ENCODE measurements at places on chromosomes 3 and 15.
A peak's percentile ranks its signal among the peaks of the same experiment; 100 is the strongest.

DNA sequence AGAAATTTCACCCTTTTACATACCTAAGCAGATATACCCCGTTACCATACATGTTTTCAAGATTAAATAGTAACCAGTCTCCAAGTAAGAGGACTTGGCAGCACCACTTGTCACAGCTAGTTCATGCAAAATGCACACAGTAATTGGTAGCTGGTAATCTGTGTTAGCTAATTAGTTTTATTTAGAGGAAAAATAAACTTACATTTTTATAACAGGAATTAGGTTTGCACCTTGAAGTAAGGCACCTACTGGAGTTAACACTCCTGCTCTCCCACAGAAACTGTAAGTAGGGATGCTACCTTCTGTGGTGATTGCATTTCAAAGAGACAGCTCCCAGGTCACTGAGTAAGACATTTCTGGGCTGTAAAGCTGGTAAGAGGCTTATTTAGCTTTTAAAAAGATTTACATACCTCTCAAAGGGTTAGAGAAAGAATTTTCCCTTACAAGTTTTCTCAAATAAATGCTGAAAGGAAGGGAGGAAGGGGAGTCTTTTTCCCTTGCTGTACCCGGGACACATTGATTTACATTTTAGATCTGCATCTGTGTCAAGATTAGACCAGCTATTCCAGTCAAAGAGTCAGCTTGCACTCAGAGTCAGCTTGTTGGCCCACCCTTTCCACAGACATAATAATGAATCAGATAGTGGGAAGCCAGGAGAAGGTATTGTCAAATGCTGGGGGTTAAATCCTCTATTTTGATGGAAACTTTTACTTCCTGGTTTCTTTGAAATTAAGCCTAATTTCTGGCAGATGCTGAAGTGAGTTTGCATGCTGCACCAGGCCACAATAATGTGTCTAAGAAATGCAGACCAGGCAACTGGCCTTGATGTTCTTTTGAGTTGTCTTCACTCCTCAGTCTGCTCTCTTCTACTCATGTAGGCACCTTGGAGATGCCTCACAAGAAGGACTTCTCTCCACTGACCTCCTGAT lies 77.6 kb upstream of the CHD2 start:
- no peak for DNase-seq

DNA sequence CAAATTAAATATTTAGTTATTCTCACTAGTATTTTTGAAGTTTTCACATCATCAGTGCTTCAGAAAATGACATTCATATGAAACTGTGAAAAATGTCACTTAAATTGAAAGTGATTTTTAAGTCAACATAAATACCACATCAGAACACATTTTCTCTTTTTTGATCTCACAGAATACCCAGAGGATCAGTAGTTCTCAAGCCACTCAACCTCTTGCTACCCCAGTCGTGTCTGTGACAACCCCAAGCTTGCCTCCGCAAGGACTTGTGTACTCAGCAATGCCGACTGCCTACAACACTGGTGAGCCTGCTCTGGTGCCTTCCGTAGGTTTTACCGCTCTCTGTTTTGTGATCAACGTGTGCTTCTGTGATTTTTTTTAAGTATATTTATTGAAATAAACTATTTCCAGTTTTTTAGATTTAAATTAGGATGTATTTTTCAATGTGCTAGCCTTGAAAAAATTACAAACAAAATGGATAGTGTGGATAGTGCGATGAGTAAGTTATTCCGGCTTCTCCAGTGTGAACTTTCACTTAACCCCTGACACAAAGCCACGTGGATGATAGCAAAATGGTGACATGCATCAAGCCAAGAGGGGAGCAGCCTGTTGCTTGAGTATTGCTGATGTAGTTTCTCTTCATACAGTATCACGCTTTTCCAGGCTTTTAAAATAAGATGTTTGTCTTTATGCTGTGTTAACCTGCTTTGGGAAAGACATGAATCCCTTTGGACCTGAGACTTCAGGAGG lies 26.5 kb downstream of the LYSMD4 start:
- no peak for DNase-seq

- no peak for DNase-seq
These were observed 59.7 kb upstream of the MBNL1 start for GRCh38 chr3:152209060-152209459.

DNA sequence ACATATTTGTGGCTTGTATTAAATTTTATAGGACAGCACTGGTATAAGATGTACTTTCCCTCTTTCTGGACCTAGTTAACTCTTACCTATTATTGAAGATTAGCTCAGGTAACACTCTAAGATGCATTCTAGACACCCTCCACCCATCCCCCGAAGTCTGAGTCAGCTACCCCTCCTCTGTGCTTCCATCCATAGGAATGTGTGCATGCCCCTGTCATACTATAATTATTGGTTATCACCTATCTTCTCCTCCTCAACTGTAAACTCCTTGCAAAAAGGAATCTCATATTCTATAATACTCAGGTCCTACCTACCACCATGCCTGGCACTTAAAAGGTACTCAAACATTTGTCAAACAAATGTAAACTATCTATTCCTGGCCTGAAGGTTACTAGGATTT lies 3.0 kb downstream of the PEAK1 start:
- DNase-seq, result no peak

DNA sequence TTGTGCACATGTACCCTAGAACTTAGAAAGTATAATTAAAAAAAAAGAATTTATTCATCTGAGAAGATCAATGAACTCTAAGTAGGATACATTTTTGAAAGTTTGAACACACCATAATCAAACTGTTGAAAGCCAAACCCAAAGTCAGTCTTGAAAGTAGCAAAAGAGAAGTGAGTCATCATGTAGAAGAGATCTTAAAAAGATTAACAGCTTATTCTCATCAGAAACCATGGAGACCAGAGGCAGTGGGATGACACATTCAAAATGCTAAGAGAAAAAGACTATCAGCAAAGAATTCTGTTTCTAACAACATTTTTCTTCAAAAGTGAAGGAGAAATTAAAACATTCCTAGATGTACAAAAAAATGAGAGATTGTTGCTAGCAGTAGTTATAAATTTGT lies 60.7 kb downstream of the TIMP4 start:
- DNase-seq, result no peak

- DNase-seq, result no peak
These were observed 7.0 kb downstream of the CRYGS start for GRCh38 chr3:186536883-186537844.

DNA sequence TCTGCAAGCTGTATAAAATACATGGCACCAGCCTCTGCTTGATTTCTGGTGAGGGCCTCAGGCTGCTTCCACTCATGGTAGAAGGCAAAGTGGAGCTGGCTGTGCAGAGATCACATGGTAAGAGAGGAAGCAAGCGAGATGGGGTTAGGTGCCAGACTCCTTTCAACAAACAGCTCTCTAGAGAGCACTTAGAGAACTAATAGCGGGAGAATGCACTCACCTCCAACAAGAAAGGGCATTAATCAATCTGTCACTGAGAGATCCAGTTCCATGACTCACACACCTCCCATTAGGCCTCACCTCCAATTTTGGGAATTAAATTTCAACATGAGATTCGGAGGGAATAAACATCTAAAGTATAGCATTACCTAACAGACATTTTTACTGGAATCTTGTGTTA lies 644.1 kb upstream of the ARRDC4 start:
- no peak for DNase-seq

DNA sequence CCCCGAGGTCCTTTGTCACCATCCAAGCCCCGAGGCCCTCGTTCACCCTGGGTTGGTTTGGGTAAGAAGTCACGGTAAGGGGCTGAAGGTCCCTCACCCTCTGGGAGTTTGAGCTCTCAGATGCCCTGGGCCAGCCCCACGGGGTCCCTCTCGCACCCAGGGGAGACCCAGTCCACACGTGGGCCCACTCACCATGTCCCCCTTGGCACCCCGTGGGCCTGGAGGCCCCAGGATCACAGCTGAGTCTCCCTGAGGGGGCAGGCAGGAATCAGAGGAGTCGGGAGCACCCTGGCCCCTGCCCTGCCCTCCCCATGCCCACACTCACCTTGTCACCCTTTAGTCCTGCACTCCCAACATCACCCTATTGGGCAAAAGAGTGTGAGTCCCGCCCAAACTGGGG lies 5.8 kb upstream of the UCN2 start:
- no peak for DNase-seq

DNA sequence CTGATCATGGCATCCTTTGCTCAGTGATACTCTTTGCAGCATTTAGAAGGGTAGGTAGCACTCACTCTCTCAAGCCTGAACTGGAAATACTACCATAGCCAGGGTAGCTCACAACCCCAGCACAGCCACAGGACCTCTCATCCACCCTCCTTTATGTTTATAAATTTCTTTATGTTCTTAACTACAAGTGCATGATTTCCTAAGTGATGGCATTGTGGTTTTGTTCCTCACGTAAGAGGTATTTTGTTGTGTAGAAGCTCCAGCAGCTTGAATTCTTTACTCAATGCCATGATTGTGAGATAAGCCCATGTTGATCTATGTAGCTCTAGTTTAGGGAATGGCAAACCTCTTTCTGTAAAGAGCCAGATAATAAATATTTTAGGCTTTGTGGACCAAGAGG lies 7.9 kb upstream of the RTP3 start:
- DNase-seq, result no peak

DNA sequence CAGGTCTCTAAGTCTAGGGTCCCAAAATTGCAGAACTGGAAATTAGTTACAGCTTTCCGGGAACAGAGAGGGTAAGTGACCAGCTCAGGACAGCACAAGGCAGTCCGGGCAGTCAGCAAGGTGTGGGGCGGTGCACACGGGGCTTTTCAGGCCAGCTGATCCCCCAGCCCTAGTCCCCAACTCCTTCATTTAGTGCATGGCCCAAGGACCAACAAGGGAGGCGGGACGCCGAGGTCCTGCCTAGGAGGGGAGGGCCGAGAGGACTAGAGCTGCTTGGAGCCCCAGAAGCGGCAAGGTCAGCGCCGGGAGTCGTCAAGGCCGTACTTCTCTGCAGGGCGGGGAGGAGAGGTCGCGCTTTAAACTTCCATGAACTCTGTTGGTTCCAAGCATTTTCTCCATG lies 2.0 kb upstream of the PDE8A start:
- no peak for DNase-seq

GRCh38 chr15:90957791-90958190 lies 3.1 kb downstream of the RCCD1 start:
- DNase-seq, result no peak

DNA sequence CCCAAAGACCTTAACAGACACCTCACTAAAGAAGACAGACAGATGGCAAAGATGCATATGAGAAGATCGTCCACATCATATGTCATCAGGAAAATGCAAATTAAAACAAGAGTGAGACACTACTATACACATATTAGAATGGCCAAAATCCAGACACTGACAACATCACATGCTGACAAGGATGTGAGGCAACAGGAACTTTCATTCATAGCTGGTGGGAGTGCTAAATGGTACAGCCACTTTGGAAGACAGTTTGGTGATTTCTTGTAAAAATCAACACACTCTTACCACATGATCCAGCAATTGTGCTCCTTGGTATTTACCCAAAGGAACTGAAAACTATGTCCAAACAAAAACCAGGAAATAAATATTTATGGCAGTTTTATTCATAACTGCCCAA lies 17.6 kb downstream of the CHDH start:
- DNase-seq, result no peak

DNA sequence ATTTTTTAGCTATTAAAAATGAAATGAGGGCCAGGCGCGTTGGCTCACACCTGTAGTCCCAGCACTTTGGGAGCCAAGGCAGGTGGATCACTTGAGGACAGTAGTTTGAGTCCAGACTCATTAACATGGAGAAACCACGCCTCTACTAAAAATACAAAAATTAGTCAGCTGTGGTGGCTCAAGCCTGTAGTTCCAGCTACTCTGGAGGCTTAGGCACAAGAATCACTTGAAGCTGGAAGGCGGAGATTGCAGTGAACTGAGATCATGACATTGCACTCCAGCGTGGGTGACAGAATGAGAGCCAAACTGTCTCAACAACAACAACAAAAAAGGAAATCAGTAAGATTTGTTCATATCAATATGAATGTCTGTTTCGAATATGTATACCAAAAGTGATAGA lies 517.1 kb downstream of the ROBO1 start:
- no peak for DNase-seq

DNA sequence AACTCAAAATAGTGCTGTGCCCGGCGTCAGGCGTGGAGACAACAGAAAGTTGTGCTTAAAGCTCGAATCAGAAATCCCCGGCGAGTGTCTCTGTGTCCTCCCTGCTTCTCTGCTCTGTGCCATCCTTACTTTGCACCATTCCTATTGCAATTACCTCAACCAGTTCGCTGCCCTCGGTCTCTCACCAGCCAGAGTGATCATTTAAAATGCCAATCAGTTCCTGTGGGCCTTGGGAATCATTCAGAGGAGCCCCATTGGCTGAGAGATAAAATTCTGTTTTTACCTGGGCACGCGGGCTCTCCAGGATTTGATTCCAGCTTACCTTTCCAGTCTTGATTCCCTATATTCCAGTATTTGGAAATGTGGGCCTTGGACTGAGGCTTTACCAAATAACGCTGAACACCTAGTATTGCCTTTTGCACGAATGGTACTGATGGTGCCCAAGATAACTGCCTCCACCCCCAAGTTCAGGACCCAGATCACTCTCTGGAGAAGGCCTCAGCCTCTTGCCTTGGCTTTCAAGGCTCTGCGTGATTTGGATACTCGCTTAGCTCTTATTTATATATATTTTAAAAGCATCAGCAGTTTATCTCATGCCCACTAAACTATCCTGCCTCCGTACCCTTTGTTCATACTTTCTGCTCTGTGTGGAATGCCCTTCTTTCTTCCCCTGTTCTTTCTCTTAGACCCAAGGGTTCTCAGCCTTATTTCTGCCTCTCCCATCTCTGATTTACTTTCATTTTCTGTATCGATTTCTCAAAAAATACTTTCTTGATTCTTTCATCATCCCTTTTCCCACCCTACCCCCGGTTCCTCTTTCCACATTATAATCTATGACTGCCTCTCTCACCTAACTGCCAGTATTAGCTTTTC lies 863 bp downstream of the PSMA4 start:
- no peak for DNase-seq

- peak; percentile 19 for DNase-seq
These were observed 25.0 kb upstream of the ACAP2 start for GRCh38 chr3:195467641-195468390.

DNA sequence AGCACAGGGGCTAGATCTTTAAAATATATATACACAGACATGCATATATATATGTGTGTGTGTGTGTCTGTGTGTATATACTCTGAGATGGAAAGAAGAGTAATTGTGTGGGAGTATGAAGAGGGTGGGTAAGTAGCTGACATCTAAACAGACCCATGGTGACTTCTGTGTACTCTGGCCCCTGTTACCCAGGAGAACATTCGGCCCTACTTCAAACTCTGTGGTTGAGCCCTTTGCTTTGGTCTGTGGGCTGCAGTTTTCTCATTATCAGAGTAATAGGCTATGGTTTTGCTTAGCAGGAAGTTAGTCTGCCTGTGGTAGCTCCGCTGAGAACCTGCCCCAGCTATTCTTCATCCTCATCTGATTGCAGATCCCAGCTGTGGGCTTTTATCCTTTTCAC lies 141.4 kb downstream of the RBPMS2 start:
- no peak for DNase-seq

DNA sequence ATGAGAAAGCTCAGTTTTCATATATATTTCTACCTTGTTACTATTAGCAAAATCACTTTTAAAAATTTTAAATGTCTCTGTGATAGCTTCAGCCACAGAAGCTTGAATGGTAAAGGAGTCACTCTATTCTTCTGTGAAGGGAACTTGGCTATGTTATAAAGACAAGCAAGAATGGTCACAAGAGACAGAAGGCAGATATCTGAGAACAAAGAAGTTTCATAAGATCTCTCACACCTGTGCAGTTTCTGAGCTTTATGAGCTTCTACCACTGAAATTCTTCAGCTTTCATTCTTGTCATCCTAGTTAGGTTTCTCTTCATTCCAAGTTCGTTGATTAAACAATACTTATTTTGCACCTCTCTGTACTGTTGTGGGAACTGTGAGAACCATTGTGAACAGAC lies 853.4 kb downstream of the IGSF11 start:
- no peak for DNase-seq

Data from BJ (cell line).